ENCODE measurements at places on chromosomes 1 and 21. TPM values are rescaled to one million over a fixed set of nuclear protein-coding genes. Genes with fewer than 3 reads are reported as not detected.

The SH2D2A gene
- not detected for polyA plus RNA-seq

The HNRNPCL4 gene
- not detected for polyA plus RNA-seq

The OR10R2 gene
- not detected for polyA plus RNA-seq

The SYPL2 gene
- polyA plus RNA-seq = 1.9 TPM

The OR2L8 gene
- not detected for polyA plus RNA-seq

The LAMC1 gene
- polyA plus RNA-seq = 270 TPM

The KCNA3 gene
- polyA plus RNA-seq = 4.6 TPM

The PLA2G2A gene
- 0.61 TPM for polyA plus RNA-seq

The CNKSR1 gene
- 0.08 TPM for polyA plus RNA-seq

The BACE2 gene
- 85.3 TPM for polyA plus RNA-seq

The HIPK1 gene
- 28.5 TPM for polyA plus RNA-seq

The PROK1 gene
- polyA plus RNA-seq = not detected

The GPN2 gene
- polyA plus RNA-seq = 32.6 TPM

The CHI3L2 gene
- 3.8 TPM for polyA plus RNA-seq

The UMODL1 gene
- polyA plus RNA-seq = not detected

The DISC1 gene
- 2.0 TPM for polyA plus RNA-seq

The CFHR3 gene
- not detected for polyA plus RNA-seq

The TPTE gene
- not detected for polyA plus RNA-seq

The RASAL2 gene
- 21.8 TPM for polyA plus RNA-seq

The NDUFV3 gene
- polyA plus RNA-seq = 48.0 TPM

The C1orf185 gene
- polyA plus RNA-seq = not detected

The USP48 gene
- polyA plus RNA-seq = 34.1 TPM

The NBPF4 gene
- not detected for polyA plus RNA-seq

The L1TD1 gene
- polyA plus RNA-seq = not detected

The NBPF10 gene
- polyA plus RNA-seq = 2.3 TPM

The TMEM51 gene
- 11.6 TPM for polyA plus RNA-seq

The GON4L gene
- 20.2 TPM for polyA plus RNA-seq

The PM20D1 gene
- 0.02 TPM for polyA plus RNA-seq

The TRIM63 gene
- not detected for polyA plus RNA-seq

The RHOU gene
- 1.1 TPM for polyA plus RNA-seq

The HSD3B1 gene
- polyA plus RNA-seq = not detected

The CFAP141 gene
- polyA plus RNA-seq = not detected

The TAS1R1 gene
- polyA plus RNA-seq = 0.05 TPM

The CYP4A22 gene
- not detected for polyA plus RNA-seq

The MATN1 gene
- polyA plus RNA-seq = not detected

The LRRC38 gene
- polyA plus RNA-seq = not detected

The PCBP3 gene
- polyA plus RNA-seq = 0.51 TPM

The PCNT gene
- 7.4 TPM for polyA plus RNA-seq

The AIM2 gene
- polyA plus RNA-seq = not detected

The ESRRG gene
- polyA plus RNA-seq = 0.17 TPM

The GNAT2 gene
- 0.22 TPM for polyA plus RNA-seq

The NTPCR gene
- 37.2 TPM for polyA plus RNA-seq

The FMO2 gene
- 7.1 TPM for polyA plus RNA-seq

The ROR1 gene
- polyA plus RNA-seq = 14.5 TPM

The MFN2 gene
- polyA plus RNA-seq = 50.6 TPM

The NUP210L gene
- 0.08 TPM for polyA plus RNA-seq

The CYP4A11 gene
- not detected for polyA plus RNA-seq

The ASCL5 gene
- not detected for polyA plus RNA-seq

The S100A8 gene
- not detected for polyA plus RNA-seq

All from fibroblast of lung (primary cell).